ENCODE measurements at places on chromosomes 11 and 22.

DNA sequence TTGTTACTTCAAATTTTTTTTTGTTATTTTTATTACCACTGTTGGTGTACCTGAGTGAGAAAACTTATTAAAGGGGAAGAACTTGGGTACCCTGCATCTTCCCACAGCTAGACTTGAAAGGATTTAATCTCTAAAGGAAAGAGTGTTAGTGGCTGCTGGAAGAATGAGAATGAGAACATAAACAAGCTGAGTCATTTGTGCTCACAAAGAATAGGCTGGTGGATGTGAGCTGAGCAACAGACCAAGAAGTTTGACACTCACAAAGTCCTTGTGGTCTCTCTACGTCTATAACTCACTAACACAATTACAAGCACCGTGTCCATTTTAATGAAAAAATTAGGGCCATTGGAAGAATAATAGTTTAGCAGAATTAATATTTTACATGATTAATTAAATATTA, 217.6 kb upstream of the ANO5 start:
- DNase-seq = no peak

DNA sequence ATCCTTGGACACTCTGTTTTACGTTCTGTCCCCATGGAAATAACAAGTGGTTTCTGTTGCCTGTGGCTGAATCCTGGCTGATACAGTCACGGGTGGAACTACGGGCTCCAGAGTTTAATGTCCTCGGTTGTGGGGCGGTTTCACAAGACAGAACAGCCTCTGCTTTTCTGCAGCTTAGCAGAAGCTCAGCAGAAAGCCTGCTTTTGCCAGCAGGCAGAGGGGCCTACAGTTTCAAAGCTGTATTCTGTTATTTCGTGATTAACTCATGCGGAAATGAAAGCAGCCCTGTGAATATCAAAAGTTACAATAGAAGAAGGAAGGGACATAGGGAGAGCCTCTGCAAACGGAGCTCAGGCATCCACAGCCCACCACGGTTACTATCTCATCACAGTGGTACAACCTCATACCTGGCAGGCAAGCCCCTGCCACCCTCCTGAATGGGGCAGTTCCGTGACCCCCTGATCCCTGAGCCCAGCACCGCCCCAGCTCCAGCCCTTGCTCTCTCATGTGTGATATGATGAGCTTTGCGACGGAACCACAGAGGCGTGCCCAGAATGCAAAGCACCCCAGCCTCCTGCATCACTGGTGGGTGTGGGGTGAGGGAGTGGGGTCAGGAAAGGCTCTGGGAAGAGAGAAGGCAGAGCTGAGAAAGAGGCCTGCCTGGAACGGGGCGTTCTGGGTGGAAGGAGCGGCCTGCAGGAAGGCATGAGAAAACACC, 360.6 kb downstream of the BRD1 start:
- no peak for DNase-seq

DNA sequence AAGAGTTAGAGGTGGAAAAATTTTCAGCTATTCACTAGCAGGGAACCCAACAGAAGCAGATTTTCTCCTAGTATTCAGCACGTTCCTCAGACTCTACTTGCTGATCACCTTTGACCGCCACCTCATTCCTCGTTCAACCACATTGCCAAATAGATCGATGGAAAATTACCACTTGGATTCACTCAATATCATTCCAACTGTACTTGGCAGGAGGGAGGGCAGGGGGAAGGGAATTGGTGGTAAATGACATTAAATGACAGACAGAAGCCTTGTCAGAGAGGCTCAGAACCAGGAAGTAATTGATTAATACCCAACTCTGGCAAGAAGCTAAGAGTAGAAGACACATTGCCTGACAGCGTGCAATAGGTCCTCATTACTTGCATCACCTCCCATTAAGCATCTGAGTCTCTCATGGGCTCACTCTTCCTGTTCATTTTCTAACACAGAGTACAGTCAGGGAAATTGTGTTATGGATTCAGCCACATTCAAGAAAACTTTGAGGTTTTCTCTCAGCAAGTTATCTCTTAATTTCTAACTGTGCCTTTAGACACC, 240.5 kb upstream of the FAT3 start:
- peak; percentile 15 for DNase-seq

GRCh38 chr11:76161261-76161961, 44.9 kb downstream of the WNT11 start:
- no peak for DNase-seq

DNA sequence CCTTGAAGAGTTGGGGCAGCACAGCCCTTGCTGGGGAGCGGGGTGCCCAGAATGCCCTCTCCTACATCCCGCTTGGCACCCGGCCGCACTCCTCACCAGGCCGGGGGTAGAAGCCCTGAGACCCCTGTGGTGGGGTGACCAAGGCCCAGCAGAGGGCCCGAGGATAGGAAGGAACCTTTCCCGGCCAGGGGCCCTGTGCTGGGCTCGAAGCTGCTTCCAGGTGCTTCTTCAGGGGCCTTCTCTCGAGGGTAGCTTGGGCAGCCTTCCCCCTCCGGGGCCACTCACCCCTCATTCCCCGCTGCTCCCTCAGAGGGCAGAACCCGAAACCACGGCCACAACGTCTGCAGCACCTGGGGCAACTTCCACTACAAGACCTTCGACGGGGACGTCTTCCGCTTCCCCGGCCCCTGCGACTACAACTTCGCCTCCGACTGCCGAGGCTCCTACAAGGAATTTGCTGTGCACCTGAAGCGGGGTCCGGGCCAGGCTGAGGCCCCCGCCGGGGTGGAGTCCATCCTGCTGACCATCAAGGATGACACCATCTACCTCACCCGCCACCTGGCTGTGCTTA, 752 bp downstream of the MUC2 start:
- DNase-seq = no peak

- DNase-seq = no peak
These were observed 77.8 kb downstream of the GRIK4 start for GRCh38 chr11:120589376-120589775.

DNA sequence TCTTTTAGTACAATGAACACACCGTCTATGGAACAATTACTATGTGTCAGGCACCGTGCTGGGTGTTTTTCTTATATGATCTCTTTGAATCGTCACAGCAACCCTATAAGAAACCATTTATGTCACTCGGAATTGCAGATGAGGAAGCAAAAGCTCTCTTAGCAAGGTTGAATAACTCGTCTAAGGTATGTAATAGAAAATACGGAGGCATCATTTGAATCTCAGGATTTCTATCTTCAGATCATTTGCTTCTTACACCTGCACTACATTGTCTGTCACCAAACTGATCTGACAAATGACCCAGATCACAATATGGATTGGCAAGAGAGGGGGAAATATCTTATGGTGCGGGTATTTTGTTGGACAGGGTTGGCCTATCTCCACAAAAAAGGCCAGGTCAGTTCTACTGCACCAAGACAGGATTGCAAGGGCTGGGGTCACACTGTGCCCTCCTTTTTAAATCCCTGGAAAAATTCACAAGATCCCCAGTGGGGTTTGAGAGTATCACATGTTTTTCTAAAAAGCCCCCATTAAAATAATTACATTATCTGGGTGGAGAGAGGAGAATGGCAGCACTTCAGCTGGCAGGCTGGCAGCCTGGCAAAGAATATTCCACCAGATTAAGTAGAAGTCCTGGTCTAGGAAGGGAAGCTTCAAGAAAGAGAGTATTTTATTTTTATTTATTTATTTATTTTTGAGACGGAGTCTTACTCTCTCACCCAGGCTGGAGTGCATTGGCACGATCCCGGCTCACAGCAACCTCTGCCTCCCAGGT, 110.7 kb upstream of the CLMP start:
- DNase-seq = no peak

GRCh38 chr11:92784331-92784730, 185.1 kb upstream of the MTNR1B start:
- no peak for DNase-seq

- DNase-seq = no peak
These were observed 3.4 kb upstream of the TMEM184B start for GRCh38 chr22:38276166-38276565.

GRCh38 chr11:126607374-126607773, 251.9 kb downstream of the ST3GAL4 start:
- peak; percentile 25 for DNase-seq

- no peak for DNase-seq
These were observed 3.8 kb upstream of the RFPL2 start for GRCh38 chr22:32208681-32209080.

GRCh38 chr11:124865181-124865901, at the start of gene ROBO3:
ROBO3 (plus strand) TSS chr11:124865432; CDS start chr11:124865578, 146 bp downstream.
- peak; percentile 13 for DNase-seq

- no peak for DNase-seq
These were observed 72.1 kb upstream of the YWHAH start for GRCh38 chr22:31872209-31872608.

DNA sequence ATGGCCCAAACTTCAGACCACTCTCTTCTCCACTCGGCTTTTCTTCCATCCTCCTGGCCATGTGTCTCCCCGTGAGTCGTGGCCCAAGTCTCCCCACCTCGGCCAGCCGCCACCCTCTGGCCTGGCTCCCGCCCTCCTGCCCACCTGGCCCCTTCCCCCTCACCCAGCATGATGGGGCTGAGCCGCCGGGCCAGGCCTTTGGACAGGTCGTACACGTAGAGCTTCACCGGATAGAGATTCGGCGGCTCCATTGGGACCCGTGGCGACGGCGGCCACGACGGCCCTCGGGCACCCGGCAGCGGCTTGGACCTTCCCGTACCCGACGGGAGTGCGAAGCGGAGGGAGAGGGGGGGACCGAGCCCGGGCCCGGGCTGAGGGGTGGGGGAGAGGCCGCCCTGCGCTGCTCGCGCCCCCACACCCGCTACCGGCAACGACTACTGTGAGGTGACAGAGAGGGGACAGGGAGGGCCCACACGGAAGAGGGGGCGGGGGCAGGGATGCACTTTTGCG, at the start of gene DESI1:
TSS of gene DESI1 (minus strand) at position 455 of the 510 bp plus-strand sequence. CDS start at position 251, 204 bp downstream.
- DNase-seq = peak; percentile 12

GRCh38 chr11:88704485-88704884, 361.3 kb downstream of the GRM5 start:
- no peak for DNase-seq

GRCh38 chr11:120179057-120179672, 31.7 kb upstream of the OAF start:
- DNase-seq = no peak

- DNase-seq = no peak
These were observed 50.2 kb downstream of the XKR3 start for GRCh38 chr22:16774911-16775500.

GRCh38 chr22:38144025-38144405, 33.5 kb upstream of the BAIAP2L2 start:
- DNase-seq = no peak

- no peak for DNase-seq
These were observed 7.4 kb downstream of the CD5 start for GRCh38 chr11:61109671-61110070.

DNA sequence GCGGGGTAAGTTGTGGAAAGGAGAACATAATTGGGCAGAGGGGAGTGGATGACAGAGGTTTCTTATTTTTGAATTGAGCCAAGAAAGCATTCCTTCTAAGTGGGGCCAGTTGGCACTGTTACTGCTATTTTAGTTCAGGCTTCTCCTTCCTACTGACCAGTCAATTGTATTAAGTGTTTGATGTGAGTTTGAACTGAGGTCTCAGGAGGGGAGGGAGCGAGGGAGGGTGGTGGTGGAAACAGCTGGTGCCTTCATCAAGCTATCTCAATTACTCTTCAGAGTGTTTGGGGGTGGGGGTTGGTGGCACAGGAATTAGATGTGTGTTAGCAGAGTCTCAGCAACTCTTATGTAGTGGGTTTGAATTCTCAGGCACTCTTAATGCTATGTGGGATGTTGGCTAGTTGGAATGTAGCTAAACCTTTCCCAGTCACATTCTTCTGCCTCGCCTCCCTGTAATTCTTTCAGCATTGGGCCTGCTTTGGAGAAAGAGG, 14.5 kb downstream of the CTNND1 start:
- DNase-seq = no peak

GRCh38 chr22:49189871-49190270, 637.8 kb downstream of the BRD1 start:
- no peak for DNase-seq

DNA sequence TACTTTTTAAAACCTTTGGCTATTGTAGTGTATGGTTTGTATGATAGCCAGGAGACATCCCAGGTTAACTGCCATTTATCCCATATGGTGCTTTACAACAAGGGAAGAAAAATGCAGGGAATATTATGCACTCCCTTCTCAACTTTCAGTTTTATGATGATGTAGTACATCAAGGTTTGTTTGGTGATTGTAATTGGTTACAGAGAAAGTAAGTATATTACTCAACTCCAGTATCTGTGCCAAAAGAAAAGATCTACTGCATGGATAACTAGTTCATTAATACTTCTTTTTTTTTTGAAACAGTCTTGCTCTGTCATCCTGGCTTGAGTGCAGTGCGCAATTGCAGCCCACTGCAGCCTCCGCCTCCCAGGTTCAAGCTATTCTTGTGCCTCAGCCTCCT, 65.3 kb downstream of the BCL2L13 start:
- DNase-seq = peak; percentile 7

- peak; percentile 61 for DNase-seq
These were observed 335.8 kb upstream of the DDI1 start for GRCh38 chr11:103700622-103701021.

DNA sequence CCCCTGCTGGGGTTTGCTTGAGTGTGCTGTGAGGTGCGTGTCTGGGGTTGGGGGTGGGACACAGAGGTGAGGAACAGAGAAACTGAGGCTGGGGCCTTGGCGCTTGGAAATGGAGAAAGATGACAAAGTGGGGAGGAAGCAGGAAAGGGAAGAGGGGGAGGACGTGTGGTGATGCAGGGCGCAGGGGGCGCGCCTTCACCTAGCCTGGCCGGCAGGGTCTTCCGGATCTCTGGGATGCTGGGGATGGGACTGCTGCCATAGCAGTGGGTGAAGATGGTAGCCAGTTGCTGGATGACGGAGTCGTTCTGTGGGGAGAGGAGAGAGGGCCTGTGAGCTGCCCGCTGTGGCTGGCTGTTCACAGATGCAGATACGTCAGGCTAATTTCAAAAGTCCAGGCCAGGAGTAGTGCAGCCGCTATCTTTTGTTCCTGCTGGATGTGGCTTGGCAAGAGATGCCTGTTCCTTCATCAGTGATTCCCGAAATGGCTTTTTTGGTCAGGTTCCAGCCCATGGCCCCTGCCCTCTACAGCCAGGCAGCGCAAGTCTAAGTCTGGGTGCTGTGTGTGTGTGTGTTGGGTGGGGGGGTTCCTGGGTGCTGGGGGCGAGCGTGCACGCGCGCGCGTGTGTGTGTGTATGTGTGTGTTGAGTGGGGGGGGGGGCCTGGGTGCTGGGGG, 54.8 kb downstream of the NAT10 start:
- peak; percentile 16 for DNase-seq

GRCh38 chr22:26095256-26095956, 73.9 kb upstream of the SEZ6L start:
- no peak for DNase-seq

Data from fibroblast of lung (primary cell).